GM12878 (cell line): ENCODE measurements at places on chromosomes 6 and 20.

DNA sequence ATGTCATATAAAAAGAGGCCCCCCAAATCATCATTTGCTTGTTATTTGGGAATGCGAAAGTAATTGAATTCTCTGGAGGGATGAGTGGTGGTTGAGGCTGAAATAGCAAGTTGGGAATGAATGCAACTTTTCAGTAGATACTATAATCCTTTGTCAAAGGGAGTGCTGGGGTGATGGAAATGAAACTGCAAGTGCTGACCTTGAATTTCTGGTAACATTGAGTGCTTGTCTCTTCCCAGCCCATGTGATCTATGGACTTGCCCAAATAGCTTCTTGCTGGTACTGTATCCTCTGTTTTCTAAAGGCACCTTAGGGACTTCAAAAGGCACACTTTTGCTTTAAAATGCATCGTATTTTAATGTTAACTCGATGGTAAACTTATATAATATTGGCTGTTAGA lies 14.8 kb downstream of the PAQR8 start:
- DNase-seq, result no peak

DNA sequence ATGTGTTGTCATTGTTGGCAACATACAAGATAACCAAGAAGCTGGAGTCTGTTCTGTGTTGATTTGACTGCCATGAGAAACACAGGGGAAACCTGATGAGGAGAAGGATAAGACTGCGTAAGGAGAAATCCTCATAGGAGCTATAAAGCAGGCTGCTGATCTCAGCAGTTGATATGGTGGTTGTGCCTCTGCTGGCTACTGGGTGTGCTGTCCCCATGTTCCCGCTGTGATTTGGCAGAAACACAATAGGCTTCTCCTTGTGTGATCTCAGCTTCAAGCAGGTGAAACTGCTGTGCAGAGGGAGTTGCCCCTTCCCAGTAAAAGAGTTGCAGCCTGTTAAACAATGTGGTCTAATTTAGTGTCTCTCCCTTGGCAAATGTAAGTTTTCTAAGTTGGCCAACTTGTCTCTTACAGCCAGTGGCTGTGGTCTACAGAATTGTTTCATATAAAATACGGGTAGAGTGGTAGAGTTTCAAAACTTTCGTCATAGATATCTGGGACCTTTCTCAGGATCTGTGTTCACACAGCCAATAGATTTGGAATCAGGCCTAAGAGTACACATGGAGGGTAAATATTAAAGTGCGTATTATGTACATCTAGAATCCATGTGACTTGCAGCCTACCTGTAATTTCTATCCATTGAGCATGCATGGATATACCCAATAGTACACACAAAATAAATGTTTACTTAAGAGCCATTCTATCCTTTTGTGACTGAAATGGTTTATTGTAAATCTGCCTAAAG lies 78.4 kb downstream of the RNF144B start:
- no peak for DNase-seq

DNA sequence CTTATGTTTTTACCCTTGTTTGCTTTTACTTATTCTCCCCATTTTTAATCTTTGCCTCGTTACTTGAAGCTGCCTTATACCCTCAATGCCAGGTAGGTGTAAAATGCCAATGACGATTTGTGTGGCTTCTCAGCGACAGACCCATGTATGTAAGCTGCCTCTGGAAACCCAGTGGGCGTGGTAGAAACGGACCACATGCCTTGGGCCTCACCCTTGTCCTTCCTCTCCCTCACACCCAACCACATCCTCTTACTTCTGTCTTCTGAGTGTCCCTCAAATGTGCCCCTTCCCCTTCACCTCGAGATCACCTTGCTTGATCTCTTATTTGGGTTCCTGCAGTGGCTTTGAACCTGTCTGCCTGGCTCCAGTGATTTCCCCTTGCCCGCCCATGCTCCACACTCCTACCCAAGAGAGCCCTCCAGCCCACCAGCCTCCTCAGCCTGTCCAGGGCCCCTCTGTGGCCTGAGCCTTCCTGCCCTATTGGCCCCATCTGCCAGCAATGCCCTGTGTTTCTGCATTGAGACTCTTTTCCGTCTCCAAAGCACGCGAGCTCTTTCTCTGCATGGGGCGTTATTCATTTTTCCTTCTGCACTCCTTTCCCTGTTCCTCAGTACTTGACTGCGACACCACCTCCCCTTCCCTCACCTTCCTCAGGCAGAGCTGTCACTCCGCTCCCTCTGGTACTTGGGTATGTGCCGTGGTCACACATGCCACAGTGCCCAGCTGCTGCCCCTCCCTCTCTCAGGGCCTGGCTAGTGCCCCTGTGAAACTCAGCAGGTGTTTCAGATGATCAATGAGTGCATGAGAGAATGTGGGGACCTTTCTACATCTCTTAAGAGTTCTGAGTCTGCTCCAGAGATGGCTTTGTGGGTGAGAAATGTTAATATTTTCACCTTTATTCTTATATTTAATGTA lies 115.4 kb downstream of the SLX4IP start:
- DNase-seq, result no peak

- DNase-seq, result no peak
Measured at GRCh38 chr6:72316675-72317380, 305.0 kb upstream of the KCNQ5 start.

GRCh38 chr20:47956268-47956995 lies 171.2 kb upstream of the SULF2 start:
- DNase-seq, result no peak
